ENCODE measurements at places on chromosomes 1 and 21.

GRCh38 chr1:232386294-232386693, 243.6 kb downstream of the SIPA1L2 start:
- DNase-seq = no peak

DNA sequence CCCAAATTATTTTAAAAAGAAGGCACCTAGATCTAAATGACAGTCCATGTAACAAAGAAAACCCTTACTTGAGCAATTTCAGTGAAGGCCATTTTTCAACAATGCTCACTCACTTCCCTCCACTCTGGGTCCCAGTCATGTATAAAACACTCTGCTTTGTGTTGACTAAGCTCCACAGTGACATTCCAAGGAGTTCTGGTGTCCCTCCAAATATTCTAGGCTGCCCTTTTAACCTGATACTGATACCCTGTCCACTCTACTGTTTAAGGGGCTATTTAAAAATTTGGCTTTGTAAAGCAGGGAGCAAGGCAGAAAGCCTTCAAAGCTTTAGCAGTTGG, 73.6 kb downstream of the GNG12 start:
- no peak for DNase-seq

GRCh38 chr1:244037252-244037651, 13.8 kb upstream of the ZBTB18 start:
- DNase-seq = no peak

- no peak for DNase-seq
These were observed 57.1 kb downstream of the FAAP20 start for GRCh38 chr1:2137257-2138121.

- DNase-seq = no peak
These were observed 188.5 kb downstream of the GRIK3 start for GRCh38 chr1:36845802-36846201.

DNA sequence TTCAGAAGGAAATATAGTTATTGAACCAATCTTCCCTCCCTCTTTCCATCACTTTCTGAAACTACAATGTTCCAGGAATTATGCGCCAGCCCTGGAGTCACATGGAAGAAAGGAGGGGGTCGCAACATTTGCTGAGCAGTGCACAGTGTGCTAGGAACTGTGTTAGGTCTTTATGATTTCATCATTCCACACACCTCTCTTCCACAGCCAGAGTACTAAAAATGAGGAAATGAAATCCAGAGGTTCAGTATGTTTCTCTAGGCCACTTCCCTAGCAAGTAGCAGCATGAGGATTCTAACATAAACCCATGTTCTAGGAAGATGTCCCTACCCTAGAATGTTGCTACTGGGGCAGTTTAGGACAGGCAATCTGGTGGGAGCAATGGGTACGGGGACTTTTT, 158.1 kb downstream of the SLC45A1 start:
- no peak for DNase-seq

DNA sequence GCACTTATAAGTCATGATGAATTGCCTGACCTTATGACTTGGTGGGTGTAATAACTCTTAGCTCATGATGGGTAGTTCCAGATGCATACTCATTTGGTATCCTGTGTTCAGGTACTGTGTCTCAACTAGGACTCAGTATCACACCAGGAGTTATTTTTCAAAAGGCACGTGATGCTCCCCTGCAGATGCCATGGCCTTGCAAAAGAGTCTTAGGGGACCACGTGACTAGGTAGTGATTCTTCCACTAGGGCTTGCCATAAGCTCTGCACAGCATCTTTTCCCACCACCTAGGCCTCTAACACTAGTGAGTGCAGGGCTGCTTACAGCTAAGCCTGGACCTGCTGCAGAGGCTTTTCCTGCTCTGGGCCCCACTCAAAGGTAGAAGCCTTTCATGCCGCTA, 3.9 kb upstream of the FCAMR start:
- DNase-seq = no peak

- DNase-seq = no peak
These were observed 142.8 kb upstream of the DNAH14 start for GRCh38 chr1:224786533-224787250.

DNA sequence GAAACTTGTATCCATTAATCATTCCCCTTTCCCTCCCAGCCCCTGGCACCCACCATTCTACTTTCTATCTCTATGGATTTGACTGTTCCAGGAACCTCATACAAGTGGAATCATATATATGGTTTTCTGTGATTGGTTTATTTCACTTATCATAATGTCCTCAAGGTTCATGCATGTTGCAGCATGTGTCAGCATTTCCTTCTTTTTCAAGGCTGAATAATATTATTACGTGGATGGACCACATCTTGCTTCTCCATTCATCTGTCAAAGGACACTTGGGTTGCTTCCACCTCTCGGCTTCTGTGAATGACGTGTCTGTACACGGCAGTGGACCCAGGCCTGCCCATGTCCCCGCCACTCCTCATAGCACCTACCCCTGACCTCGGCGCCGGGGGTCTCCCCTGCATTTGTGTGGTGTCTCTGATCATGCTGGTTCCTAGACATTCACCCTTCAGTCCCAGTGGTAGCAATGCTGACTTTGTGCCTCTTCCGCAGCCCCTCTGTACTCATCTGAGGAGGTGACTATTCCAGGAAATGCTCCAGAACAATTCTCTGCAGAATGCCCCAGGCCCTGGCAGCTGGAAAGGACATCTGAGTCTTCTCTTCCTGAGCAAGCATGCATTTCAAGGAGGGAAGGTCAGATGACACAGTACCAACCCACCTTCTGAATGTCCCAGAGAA, 136.9 kb downstream of the PSMG1 start:
- no peak for DNase-seq

GRCh38 chr1:176193023-176193422, 14.1 kb downstream of the COP1 start:
- no peak for DNase-seq

- DNase-seq = no peak
These were observed 2.1 kb downstream of the MXRA8 start for GRCh38 chr1:1356166-1356795.

GRCh38 chr1:117846674-117847425, 82.6 kb downstream of the GDAP2 start:
- no peak for DNase-seq

DNA sequence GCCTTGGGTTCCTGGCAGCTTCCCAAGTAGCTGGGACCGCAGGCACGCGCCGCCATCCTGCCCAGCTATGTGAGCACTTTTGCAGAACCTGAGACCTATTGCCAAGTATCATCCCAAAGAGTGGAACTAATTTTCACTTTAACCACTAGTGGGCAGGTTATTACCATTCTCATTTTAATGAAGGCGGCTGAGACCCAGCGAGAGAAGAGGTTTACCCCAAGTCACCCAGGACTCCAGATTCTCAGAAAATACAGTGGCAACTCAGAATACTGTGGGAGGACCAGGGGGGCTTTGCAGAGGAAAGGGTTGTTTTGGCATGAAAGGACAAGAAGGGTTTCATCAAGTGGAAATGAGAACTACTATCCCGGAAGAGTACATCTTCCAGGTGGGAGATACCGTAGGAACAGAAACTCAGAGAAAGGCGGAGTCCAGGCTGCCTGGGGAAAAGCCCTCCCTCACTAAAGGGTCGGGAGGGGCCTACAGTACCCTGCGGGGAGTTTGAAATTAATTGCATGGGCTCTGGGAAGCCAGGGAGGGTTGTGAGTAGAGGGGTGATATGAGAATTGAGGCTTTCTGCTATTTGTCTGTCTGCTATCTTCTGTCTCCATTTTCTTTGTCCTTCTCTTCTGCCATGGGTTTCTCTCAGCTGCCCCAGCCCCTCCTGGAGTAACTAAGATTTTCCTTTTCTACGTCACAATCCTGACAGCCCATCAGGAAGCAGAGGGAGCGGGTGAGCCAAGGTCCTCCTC, 7.2 kb upstream of the SEMA4A start:
- no peak for DNase-seq

DNA sequence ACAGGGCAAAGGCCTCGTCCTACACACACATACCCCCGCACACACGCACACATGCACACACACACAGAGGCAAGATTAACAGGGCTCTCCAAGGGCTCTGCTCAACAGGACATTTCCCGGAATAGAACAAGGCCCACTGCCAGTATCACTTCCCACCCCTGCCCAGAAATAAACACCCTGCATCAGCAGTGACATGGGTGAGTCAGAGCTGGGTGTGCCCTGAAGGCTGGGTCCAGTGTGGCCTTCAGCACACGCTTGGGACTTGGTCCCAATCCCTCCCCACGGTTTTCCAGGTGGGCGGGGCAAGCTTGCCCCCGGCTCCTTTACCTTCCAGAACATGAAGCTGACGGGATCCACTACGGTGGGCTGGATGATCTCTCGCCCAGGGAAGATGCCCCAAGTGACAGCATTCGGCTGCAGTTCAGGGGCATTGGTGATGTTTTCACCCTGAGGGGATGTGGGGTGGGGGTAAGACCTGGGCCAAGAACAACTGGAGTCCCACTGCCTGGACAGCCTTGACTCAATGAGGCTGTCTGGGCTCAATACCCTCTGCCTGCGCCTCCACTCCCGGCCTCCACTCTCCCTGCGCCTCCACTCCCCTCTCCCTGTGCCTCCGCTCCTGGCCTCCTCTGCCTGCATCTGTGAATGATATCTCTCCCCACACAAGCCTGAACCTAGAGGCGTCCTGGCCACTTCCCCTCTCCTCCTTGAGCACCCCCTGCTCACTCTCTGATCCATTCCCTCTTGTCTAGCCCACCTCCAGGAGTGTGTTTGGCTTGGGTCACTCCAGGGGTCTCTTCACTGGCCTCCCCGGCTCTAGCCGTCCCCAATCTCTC, 14.7 kb downstream of the MTHFR start:
- DNase-seq = no peak

GRCh38 chr1:201499795-201500669, 6.9 kb downstream of the CSRP1 start:
- no peak for DNase-seq

DNA sequence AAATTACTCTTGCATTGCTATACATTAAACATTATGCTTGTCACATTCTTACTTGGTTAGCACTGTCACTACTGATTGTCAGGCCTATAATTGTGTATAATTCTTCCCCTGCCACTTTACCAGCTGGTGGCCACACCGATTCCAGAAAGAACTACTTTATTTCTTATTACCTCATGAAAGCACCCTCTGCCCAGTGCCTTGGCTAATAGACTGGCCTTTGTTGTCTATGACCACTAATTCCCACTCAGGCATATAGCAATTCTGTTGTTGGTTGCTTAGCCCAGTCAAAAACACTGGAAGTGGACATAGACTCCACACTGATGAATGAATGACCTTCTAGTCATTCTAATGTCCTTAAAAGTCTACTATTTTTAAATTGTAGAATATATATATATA, 35.6 kb downstream of the MRPL39 start:
- DNase-seq = no peak

GRCh38 chr1:218348628-218349071, 3.5 kb downstream of the TGFB2 start:
- no peak for DNase-seq

GRCh38 chr1:99748419-99748818, 18.0 kb downstream of the FRRS1 start:
- DNase-seq = no peak

Data from T-helper 9 cell (primary cell).